Activated T-helper 9 cell treated with anti-CD3 and anti-CD28 coated beads, Interleukin-2, amount 50 U/mL, for 16 hours (primary cell): ENCODE measurements at places on chromosomes 13 and 19.

DNA sequence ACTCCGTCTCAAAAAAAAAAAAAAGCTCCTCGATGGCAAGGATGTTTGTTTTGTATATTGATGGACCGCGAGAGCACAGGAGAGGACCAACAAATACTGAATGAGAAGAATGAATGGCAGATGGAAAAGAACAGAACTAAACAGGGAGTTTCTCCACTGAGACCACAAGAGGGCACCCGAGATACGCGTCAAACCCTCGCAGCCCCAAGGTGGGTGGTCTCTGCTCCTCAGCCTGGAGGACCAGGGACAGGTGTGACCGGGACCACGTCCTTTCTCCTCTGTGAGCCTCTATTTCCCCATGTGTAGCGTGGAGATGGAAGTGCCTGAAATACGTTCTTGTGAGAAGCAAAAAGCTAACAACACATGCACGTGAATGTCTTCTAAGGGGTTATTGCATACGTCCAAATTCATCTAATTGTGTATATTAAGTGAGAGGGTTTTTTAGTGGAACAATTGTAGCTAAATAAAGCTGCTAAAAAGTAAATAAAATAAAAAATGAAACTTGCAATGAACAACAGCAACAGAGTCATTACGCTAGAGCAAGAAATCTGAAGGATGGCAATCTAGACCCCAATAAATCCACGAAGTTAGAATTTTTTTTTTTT, 8.3 kb upstream of the CDC42EP5 start:
- no peak for DNase-seq

DNA sequence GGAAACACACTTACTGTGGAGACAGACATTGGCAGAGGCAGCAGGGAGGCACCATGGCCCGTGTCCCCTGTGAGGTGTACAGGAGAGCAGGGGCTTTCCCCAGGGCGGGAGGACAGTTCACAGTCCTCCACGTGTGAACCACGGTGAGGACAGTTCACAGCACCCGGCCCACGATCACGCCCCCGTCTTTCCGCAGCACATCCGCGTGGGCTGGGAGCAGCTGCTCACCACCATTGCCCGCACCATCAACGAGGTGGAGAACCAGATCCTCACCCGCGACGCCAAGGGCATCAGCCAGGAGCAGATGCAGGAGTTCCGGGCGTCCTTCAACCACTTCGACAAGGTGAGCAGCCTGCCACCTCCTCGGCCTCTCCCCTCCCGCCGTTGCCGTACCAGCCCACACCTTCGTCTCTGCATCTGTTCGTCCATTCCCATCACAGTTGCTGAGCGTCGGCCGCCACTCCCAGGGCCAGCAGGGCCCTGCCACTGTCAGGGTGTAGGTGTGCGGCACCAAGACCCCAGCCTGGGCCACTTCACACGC, 17.4 kb downstream of the CAPN12 start:
- no peak for DNase-seq

DNA sequence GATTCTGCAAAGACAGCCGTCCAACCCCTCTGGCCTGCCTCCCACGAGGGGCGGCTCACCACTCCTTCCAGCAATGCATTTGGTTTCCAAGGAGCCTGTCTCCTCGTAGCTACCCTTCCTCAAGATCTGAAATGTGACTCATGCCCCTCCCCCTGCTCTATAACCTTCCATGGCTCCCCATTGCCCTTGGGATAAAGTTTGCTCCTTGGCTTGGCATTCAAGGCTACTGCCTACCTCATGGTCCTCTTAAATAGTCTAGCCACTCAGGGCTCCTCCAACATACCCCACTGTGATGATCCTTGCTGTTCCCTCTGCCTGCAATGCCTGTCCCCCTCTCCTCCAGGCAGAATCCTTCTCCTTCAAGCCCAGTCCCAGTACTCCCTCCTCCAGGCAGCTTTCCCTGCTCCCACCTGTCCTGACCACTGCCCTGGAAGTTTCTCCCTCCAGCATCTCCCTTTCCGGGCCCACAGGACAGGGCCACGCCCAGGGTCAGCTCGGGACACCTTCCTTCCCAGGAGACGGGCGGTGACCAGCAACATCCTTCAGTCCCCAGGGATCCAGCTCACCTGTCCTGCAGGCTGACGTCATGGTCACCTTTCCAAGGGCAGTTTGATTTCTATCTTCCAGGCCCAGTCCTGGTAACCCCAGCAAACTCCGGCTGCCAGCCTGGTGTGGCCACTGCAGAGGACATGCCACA, 19.2 kb upstream of the SEMA6B start:
- DNase-seq = no peak

DNA sequence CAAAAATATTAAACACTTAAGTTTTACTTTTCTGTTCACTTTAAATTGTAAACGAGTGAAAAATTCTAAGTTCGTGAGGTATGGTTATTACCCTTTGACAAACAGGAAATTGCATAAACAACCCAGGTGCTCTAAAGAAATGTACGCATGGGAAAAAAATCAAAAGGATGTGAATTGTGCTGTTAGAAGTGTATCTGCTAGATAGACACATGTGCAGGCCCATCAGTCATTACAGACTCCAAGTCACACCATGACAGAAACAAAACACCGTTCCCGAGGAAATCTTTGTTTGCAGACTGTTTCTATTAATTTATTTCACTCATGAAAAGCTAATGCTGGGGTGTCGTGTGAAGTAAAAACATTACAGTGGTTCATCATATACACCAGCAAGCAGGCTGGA, 17.0 kb upstream of the DOCK9 start:
- no peak for DNase-seq

DNA sequence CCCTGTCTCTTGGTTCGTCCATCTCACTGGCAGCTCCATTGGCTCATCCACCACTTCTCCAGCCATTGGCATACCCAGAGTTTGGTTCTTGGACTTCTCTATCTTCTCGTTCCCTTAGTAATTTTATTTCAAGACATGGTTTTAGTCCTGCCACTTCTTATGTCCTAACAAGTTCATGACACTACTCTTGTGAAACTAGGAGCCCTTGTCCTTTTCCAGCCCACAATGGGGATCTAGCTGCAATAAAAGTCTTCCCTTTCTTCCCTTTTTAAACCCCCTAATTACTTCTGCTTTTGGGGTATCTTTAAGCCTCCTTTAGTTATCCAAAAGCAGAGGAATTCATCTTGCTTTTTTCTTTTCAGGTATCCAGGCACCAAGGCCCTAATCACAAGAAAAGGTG, 2.9 kb upstream of the RCBTB2 start:
- no peak for DNase-seq

DNA sequence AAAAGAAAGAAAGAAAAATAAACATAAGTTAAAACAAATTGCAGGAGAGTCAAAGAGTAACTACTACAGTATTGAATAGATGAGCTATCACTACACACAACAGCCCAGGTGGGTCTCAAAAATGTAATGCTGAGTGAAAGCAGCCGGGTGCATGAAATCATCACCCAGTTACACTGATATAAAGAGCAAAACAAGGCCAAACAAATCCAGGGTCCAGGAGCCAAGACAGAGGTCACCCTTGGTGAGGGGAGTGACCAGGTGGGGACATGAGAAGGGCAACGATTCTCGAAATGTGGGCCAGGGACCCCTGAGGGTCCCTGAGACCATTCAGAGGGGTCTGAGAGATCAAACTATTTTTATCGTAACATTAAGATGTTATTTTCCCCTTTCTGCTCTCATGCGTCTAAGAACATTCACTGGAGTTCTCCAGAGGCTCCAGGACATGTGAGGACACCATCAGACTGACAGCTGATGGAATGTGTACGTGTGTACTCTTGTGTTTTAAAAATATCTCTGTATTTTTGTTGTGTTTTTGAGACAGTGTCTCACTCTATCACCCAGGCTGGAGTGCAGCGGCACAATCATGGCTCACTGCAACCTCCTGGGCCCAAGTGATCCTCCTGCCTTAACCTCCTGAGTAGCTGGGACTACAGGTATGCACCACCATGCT, 10.6 kb downstream of the COQ8B start:
- DNase-seq = no peak

GRCh38 chr13:40648040-40648439, 18.4 kb downstream of the FOXO1 start:
- no peak for DNase-seq

GRCh38 chr13:91768746-91769145, 370.3 kb downstream of the GPC5 start:
- DNase-seq = no peak

DNA sequence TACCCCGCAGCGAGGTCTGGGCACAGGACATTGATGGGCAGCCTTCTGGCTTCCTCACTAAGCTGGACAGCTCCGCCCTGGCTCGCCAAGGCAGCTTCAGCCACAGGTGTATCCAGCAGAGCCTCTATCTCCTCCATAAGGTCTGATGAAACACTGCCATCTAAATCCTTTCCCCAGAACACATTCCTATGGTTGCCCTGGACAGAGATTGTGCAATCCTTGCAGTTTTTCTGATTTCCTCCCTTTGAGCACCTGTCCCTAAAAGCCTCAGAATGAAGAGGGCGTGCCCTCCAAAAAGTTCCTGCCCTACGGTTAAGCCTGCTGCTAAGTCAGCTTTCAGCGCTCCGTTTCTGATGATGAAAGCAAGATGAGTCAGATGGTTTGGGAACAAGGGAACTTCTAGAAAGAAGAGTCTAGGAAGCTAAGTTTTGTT, 21.0 kb downstream of the CLEC4M start:
- DNase-seq = no peak

- DNase-seq = no peak
Measured at GRCh38 chr13:57601536-57601935, 30.0 kb upstream of the PCDH17 start.

- no peak for DNase-seq
Measured at GRCh38 chr19:2387367-2388288, 27.6 kb downstream of the TMPRSS9 start.

DNA sequence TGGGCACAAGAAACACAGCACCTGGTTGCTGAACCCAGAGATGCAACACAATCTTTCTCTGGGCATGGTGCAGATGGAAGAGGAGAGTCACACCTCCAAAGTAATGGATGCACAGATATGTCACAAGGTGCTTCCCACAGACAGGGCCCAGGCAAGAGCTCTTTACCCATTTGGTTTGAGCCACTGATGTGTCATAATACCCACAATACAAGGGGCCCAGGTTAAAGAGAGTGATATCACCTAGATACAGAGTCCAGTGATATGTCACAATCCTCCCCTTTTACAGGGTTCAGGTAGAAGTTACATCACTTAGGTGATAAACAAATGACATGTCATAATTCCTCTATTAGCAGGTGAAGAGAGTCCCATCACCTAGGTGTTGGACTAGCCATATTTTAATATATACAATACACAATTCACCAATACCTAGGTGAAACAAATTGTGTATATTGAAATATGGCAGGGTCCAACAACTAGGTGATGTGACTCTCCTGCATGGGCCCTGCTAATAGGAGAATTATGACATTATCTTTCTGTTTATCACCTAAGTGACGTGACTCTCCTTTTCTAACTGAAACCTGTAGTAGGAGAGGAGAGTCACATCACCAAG, 5.6 kb upstream of the ZNF43 start:
- DNase-seq = no peak

DNA sequence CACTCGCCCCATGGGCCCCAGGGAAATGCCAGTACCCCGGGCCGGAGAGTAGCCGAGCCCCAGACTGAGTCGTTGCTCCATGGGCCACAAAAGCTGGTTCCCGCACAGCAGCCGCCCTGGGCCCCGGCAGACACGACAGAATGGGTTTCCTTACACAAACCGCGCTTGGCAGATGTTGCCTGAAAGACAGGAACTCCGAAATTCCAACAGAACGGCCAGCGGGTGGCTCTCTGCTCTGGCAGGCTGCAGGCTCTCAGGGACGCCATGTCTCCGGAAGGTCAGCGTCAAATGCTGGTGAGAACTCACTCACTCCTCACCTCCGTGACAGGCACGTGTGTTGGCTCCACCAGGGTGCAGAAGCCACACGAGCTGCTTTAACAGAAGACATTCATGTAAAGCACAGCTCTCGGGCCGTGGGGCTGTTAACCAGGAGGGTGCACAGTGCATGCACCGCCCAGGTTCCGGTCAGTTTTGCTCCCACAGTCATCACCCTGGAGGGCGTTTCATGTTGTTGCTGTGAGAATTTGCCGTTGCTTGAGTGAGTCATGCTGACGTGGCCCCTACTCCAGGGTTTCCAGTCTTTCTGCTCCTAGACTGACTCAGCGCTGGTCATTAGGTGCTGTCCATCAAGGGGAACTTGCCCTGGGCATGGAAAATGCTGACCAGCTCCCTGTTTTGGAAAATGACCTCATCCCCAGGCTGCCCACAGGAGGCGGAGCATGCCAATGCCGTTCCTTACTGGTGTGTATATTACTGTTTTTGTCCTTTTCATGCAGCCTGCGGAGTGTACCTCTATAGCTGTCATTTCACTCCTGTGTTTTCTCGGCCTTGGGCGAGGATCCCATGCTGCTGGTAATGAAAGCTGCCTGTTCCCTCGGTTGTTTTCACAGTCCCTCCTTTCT, 44.8 kb downstream of the ANKRD10 start:
- no peak for DNase-seq

- no peak for DNase-seq
Measured at GRCh38 chr19:42030645-42031440, 36.8 kb upstream of the ATP1A3 start.
